ENCODE measurements at places on chromosomes 13 and 19.

- no peak for DNase-seq
These were observed 9.3 kb downstream of the EBPL start for GRCh38 chr13:49681842-49682435.

- DNase-seq: no peak
These were observed 47.5 kb upstream of the NDUFS7 start for GRCh38 chr19:1336079-1336684.

DNA sequence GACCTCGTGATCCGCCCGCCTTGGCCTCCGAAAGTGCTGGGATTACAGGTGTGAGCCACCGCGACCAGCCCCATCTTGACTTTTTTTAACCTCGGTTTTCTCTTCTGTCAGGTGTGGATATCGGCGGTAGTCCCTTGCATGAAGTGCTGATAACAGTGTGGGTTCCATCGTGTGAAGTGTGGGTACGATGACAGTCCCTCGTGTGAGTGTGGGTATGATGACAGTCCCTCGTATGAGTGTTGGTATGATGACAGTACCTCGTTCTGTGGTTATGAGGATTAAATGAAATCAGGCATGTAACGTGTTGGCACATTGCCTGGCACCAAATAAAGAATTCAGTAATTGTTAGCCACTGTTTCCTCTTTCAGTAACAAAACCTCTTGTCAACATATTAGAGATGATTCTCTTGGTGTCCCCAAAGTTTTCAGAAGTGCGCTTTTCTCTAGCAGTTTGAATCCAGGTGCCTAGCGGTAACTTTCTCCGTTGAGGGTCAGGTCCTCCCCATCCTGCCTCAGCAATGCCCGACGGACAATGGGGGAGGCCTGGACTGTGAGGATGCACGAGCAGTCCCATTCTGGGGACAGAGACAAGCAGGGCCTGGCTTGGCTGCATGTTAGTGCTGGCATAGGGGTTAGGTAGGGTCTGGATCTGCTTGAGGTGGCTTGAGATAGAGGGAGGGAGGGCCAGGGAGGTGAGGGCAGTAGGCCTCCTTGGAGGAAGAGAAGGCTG lies 15.3 kb downstream of the GATAD2A start:
- no peak for DNase-seq

- no peak for DNase-seq
These were observed 2.5 kb downstream of the HDGFL2 start for GRCh38 chr19:4474514-4475022.

DNA sequence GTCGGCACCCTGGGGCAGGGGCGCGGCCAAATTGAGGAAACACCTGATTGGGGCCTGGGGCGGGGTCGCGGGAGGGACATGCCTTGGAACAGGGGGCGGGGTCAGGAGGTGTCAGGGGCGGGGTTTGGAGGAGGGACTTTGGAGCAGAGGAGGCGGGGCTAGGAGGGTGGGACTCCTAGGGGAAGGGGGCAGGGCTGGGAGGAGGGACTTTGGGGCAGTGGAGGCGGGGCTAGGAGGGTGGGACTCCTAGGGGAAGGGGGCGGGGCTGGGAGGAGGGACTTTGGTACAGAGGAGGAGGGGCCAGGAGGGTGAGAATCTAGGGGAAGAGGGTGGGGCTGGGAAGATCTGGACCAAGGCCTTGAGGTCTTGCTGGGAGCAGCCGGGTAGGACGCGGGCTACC lies 21.9 kb downstream of the GRIN2D start:
- DNase-seq: peak; percentile 69

DNA sequence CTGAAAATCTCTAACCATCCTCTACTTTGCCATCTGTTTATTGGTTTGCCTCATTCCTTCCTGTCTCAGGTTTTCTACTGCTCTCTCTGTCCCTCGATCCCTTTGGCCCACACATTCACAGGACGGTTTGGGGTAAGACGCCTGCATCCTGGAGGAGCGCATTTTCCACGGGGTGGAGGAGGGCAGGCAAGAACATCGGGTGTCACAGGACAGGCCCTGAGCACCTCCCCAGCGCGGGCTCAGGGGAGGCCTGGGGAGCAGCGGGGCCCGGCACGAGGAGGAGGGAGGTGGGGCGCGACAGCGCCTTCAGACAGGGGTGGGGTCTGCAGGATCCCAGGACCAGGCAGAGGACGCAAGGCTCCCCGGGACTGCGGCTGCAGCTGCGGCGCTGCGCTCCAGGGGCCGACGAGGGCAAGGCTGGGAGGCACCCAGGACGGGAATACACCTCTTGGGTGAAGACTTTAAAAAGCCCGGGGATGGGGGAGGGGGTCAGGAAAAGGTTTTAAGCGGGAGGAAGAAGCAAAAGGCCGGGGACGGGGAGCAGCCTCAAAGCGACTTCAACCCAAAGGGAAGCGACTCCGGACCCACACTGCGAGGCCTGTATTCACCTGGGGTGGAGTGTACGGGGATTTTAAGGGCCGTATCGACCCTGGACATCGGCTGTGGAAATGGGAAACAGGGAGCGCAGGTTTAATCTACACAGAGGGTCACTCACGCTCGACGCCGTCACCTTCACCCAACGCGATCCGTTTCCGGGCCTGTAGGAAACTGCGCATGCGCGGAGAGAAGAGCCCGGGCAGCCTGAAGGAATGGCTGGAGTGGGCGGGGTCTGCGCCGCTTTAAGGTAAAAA lies at the start of gene ZNF415:
Gene ZNF415, minus strand, starts transcription at position 770 of the 851 bp plus-strand sequence. CDS start 10,234 bp downstream, outside the sequence.
- DNase-seq: peak; percentile 62
